ENCODE measurements at places on chromosomes 7 and 10.

- DNase-seq: peak; percentile 76
Measured at GRCh38 chr10:21292763-21293517, 232.5 kb downstream of the SKIDA1 start.

- no peak for DNase-seq
Measured at GRCh38 chr7:114175125-114175524, 239.5 kb upstream of the FOXP2 start.

- peak; percentile 13 for DNase-seq
Measured at GRCh38 chr10:127117125-127117524, 79.3 kb downstream of the INSYN2A start.

DNA sequence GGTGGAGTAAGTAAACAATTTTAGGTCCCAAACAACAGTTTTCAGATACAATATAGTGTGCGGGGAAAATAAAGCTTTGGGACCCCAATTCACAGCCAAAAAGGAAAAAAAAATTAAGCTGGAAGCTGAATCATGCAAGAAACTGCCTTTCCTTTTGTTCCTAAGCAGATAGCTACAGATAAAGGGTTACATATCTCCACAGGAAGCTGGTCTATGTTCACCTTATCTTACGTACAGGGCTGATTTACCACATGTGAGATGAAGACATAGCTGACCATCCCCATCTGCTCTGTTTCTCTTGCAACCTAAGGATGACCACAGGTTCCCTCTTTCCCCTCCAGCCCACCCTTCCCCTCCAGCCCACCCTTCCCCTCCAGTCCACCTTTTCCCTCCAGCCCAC is 14.2 kb upstream of the PFKP start:
- no peak for DNase-seq

GRCh38 chr7:41054960-41055661 is 647.8 kb downstream of the INHBA start:
- DNase-seq: no peak

Measured in HTR-8/SVneo (cell line).